ENCODE measurements at places on chromosomes 13 and 19.

GRCh38 chr19:43332058-43332922, 21.2 kb upstream of the CD177 start:
- DNase-seq: no peak

DNA sequence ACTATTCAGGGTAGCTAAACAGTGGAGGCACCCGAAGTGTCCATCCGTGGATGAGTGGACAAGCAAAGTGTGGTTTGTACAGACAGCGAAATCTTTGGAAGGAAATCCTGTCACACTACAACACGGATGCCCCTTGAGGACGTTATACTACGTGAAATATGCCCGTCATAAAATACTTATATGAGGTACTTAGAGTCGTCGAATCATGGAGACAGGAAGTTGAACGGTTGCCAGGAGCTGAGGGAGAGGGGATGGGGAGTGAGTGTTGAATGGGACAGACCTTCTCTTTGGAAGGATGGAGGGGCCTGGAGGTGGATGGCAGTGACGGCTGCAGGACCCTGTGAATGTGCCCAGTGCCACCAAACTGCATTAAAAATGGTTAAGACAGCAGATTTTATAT, 11.6 kb downstream of the ATP4B start:
- no peak for DNase-seq

DNA sequence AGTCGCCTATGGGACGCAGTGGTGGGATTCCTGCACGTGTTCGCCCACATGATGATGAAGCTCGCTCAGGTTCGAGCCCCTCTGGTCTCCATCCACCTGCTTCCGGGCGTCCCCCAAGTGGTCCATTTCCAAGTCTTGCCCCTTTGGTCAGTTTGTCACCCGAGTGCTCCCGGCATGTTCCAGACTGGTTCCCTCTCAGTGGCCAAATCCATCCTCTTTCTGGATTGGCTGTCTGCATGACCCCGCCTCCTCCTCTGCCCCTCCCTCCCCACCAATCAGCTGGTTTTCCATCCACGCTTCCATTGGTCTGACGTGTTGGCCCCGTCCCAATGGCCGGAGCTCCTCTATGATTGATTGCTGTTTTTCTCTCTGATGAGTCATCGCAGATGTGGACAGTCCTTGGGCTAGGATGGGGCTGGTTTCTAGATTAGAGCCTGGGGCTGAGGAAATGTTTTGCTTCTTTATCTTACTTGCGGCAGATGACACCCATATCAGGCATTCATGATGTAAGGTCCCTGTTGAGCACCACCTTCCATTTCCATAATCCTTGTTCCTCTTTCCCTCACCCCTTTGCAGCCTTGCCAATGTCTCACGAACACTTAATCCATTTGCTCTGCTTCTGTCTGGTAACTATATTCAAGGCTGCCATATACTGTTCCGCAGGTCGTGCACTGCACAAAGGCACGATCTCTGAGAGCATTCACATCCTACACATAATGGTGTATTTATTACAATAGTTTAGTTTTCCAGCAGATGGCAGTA, 73.8 kb downstream of the MAP4K1 start:
- DNase-seq: peak; percentile 84

GRCh38 chr19:41445575-41445974, 2.6 kb downstream of the ERICH4 start:
- no peak for DNase-seq

- no peak for DNase-seq
Measured at GRCh38 chr19:46880431-46880830, 19.6 kb downstream of the ARHGAP35 start.

DNA sequence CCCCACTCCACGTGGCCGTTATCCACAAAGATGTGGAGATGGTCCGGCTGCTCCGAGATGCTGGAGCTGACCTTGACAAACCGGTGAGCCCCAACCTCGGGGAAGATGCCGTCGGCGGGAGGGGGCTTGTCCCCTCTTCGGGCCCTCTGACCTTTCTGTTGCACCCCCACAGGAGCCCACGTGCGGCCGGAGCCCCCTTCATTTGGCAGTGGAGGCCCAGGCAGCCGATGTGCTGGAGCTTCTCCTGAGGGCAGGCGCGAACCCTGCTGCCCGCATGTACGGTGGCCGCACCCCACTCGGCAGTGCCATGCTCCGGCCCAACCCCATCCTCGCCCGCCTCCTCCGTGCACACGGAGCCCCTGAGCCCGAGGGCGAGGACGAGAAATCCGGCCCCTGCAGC, 4.8 kb downstream of the CCER2 start:
- DNase-seq: no peak

GRCh38 chr13:44244288-44244687, 129.3 kb upstream of the SERP2 start:
- peak; percentile 68 for DNase-seq

DNA sequence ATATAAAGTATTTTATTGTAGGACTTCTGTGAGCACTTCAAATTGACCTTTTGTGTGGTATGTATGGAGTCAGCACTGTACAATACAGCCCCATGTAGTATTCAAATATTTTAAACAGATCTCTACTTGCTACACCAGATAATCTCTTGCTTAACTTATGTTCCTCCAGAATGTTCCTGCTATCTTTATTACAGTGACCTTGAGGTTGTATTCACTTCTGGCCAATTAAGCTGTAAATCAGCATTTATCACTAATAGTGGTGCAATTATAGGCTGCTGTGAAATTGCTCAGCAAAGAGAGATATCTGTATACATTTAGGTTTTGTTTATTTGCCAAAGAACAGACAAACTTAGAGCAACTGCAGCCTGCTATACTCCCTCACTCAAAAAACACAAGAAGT, 1218.6 kb downstream of the PCDH17 start:
- DNase-seq: no peak

DNA sequence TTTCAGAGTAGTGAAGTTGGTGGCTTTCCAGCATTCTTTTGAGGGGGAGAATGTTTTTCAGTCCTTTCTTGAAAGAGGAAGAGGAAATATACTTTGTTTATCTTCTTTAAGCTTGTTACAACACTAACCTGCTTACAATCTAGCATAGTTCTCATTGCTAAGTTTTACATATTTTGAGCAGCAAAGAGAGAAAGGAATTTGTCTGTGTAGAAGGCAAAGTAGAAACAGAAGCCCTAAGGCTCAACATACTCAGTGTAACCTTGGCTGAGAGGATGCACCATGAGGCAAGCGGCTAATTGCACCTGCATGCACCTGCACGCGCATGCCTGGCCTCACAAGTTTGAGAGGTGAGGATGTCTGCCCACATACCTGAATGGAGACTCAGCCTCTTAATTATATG, 2.2 kb downstream of the FRY start:
- no peak for DNase-seq

DNA sequence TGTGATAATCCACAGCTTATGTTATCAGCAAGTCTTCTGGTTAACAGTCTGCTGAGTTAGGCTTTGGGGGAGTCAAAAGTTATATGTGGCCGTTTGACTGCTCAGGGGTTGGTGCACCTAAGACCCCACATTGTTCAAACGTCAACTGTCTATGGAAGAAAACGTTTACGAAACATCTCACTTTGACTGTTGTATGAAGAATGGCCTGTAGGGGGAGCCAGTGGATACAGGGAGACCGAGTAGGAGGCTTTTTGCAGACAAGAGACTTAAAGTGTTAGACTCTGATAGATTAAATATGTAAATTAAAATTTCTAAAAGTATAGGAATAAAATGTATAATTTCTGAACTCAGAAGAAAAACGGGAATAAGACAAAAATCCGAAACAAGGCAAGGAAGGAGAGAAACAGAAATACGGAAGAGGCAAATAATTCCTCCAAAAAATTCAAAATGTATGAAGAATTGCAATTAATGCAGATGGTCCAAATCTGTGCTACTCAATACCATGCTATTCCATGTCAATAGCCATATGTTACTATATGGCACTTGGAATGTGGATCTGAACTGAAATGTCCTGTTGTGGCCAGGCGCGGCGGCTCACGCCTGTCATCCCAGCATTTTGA, 37.8 kb downstream of the TNFSF14 start:
- peak; percentile 47 for DNase-seq

GRCh38 chr13:50846861-50847475, 3.5 kb upstream of the DLEU7 start:
- DNase-seq: no peak

DNA sequence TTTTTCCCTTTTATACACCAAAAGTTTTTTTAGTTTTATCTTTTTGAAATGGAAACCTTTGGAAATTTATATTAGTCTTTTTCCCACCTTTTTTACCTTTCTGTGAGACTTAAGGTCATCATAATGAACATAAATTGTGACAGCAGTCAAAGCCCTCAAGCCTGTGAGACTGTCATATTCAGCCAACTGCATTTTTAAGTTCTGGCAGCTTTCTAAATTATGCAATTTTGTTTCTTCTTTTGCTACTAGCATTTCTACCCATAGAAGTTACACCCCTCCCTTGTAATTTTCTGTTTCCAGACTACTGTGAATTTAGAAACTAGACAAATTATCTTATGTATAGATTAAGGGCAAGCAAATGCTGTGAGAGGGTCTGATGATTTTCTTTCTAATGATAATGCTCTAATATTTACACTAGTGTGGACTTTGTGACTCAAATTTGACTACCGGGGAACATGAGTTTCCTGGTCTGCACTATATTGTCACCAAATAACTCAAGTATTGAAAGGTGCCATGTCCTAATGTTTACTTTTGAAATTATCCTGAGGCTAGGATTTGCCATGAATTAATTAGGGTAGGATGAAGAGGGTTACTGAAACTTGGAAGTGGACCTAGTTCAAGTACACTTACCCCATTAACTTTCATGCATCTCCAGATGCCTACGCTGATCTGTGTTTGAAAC, 43.7 kb downstream of the FRY start:
- DNase-seq: no peak

GRCh38 chr19:1270854-1271527, 1.9 kb downstream of the CIRBP start:
- no peak for DNase-seq

GRCh38 chr19:52039169-52039568, 9.5 kb downstream of the ZNF432 start:
- DNase-seq: no peak

DNA sequence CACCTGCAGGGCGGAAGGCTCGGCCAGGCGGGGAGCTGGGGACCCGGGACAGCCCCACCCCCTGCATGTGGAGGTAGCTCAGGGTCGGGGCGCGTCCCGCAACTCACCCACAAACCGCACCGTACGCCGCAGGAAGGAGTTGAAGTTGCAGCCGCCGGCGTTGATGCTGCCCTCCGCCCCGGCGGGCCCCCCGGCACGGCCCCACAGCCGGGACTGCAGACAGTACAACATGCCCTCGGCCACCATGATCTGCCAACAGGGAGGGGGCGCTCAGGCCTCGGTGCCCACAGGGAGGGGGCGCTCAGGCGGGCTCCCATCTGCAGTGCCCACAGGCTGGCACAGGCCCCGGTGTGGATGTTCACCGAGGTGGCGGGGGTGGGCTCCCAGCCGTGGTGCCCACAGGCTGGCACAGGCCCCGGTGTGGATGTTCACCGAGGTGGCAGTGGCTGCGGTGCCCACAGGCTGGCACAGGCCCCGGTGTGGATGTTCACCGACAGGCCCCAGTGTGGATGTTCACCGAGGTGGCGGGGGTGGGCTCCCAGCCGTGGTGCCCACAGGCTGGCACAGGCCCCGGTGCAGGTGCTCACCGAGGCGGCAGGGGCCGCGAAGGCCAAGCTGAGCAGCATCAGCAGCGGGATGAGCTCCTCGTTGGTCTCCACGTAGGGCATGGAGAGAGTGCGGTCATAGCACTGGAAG, 6.5 kb downstream of the PLPPR3 start:
- no peak for DNase-seq

DNA sequence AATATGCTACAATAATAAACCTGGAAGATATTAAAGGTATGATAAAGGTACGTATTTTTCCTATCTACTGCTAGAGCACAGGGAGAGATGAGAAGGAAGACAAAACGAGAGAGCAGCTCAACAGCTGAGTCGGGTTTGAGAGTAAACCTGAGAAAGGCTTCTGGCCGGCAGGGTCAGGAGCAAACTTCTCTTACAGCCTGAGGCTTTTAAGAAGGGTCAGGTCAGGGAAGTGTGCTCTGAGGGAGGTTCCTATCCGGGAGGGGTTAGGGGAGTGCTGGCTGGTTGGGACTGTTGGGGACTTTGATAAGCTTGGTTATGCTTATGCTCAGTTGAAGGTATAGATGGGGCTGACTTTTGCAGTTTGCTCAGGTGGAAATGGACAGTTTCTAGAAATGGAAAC, 77.7 kb upstream of the PRR20A start:
- no peak for DNase-seq

DNA sequence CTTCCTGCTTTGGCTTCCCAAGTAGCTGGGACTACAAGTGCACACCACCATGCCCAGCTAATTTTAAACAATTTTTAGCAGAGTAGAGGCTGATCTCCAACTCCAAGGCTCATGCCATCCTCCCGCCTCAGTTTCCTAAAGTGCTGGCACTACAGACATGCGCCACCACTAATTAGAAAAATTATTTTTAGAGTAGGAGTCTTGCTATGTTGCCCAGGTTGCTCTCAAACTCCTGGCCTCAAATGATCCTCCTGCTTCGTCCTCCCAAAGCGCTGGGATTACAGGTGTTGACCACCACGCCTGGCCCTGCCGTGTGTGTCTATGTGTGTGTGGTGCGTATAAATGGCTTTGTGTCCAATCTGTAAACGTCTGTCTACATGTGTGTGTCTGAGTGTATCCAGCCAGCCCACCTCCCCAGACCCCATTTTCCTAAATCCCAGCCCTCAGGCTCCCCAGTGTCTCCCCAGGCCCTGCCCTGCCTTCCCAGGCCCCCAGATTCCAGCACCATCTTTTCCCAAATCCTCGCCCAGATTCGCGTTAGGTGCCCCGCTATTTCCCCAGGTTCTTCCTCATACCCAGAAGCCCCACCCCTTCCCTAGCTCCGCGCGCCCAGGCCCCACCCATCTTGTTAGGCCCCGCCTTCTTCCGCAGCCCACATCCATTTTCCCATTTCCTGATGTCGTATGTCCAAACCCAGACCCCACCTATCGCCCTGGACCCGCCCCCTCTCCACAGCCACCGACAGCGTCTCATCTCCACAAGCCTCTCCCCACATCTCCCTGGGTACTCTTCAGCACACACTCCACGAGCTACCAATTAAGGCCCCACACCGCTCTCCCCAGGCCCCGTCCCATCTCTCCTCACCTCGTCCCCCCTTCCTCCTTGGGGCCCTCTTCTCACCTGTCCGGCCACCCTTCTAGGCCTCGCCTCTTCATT, 24.9 kb downstream of the SLC8A2 start:
- no peak for DNase-seq

DNA sequence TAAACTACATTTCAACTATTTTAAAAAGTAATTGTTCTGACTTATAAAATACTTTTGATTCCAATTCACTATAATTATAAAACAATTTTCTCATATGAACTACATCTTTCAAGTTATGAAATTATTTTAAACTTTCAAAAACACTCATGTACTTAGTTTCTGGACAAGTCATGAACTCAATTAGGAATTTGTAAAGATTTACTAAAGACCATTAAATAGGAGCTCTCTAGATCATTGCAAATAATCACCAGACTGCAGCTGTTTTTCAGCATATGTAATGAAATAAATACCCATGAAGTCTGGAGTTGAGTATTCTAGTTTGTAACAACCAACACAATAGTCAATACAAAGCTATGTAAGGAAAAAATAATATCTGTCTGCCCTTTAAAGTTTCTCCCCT, 605.1 kb upstream of the MIR17HG start:
- no peak for DNase-seq
